HFF-Myc (cell line): ENCODE measurements at places on chromosomes 7 and 10.

DNA sequence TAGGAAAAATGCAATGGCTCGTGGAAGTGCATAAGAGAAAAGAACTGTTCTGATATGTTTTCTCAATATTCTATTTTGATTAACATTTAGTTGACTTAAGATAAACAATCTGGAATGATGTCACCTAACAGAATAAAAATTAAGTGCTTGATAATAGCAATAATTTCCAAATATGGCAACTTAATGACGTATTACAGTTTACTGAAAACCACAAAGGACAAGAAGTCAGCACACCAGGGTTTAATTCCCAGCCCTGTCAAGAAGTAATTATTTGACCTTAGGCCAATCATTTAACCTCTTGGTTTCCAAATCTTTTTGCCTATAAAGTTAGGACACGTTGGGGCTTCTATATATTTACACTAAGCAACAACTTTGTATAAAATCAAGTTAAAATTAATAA, 95.7 kb downstream of the CABCOCO1 start:
- no peak for DNase-seq

DNA sequence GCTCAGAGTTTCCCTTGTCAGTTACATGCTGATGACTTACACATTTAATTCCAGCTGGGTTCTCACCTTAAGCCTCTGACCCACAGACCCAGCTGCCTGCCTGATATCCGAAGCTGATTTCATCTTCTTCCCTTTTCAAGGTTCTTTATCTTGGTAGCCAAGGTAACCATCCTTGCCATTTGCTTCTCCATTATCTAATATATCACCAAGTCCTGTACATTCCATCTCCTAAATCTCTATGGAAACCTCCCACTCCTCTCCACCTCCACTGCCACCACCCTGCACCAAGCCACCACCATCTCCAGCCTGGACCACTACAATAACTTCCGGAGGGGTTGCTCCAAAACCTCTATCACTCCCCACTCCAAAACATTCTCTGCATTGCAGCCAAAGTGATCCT, 19.9 kb downstream of the SCRN1 start:
- no peak for DNase-seq

GRCh38 chr7:37069336-37069735, 345.0 kb upstream of the AOAH start:
- no peak for DNase-seq

DNA sequence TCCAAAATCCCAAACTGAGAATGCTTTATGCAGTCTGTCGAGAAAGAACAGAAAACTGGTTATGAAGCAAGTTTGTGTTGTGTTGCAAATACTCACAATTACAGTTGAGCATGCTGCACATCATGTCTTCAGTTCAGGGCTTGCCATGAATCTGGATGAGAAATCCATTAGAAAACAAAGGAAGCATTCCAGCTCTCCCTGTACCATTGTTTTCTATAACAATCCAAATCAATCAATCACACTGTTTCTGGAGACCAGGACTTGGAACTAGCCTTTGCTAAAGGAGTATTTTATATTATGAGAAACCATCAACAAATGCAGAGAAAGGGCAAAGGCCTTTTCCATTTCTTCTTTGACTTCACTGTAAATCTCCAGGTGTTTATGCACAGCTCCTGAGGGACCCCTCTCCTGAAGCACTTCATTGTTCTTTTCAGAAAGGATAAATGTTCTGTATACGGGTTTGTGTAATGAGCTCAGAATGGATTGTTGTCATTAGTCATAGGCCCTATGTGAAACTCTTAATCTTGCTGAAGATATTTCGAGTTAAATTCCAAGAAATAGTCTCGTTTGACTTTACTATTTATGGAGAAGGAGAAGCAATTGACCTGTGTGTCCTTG, 364.7 kb upstream of the POM121L12 start:
- no peak for DNase-seq

GRCh38 chr7:124399941-124400340, 365.7 kb downstream of the GPR37 start:
- DNase-seq: no peak

- DNase-seq: no peak
Measured at GRCh38 chr7:95646350-95646749, 50.0 kb upstream of the PDK4 start.

- no peak for DNase-seq
Measured at GRCh38 chr10:125415006-125415633, 254.8 kb upstream of the CTBP2 start.

DNA sequence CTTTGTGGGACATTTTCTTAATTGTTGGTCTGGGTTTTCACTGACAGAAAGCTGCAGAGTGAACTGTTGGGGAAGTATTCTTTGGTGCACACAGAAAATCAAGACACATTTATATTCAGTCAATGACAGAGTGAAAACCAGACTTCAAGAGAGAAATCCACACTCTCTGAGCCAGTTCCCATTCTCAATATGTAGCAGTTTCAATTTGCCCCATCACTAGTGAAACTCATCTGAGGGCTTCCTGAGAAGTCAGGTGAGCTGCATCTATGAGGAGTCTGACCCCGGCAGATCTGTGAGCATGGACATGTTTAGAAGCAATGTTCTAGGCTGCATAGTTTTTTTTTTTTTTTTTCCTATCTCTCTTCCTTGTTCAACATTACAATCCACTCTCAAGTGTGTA, 163.7 kb upstream of the AHR start:
- DNase-seq: no peak

GRCh38 chr7:34900891-34901513, 136.3 kb downstream of the DPY19L1 start:
- DNase-seq: no peak

DNA sequence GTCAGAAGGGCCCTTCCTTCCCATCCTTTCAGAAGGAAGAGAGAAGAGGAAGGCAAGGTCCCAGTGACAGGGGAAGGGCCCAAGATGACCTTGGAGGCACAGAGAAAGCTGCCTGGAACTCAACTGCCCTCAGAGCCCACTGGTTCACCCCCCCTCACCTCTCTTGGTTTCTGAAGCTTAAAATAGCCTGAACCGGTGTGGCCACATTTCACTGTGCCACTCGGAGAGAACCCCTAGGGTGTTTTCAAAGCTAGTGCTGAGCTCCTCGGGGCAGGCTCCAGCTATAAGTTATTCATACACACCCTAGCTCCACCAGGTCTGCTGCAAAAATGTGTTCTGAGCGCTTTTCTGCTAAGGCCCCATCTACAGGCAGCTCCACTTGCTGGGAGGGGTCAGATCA, 60.9 kb upstream of the ADRB1 start:
- DNase-seq: no peak

DNA sequence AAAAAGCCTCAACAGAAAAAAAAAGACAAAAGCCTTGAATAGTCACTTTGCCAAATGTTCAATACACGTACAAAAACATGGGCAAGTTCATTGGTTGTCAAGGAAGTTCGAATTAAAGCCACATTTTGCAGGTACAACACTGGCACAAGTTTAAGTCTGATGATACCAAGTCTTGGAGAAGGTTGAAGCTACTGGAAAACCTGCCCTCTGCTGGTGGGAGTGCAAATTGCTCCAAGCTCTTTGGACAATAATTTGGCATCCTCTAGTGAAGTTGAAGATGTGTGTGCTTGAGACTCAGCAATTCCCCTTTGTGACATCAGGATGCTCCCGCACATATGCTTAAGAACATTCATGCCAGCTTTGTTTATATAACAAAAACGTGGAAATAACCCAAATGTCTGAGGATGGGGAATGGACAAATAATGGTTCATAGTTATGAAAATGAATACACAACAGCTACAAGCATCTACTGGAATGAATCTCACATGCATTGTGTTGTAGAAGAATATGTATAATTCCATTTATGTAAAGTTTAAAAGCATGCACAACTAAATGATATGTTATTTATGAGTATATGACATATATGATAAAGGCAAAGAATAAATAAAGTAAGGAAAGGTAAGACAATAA, 120.0 kb upstream of the PLPP4 start:
- DNase-seq: peak; percentile 14

GRCh38 chr10:17234431-17234945, 6.4 kb downstream of the VIM start:
- DNase-seq: no peak

DNA sequence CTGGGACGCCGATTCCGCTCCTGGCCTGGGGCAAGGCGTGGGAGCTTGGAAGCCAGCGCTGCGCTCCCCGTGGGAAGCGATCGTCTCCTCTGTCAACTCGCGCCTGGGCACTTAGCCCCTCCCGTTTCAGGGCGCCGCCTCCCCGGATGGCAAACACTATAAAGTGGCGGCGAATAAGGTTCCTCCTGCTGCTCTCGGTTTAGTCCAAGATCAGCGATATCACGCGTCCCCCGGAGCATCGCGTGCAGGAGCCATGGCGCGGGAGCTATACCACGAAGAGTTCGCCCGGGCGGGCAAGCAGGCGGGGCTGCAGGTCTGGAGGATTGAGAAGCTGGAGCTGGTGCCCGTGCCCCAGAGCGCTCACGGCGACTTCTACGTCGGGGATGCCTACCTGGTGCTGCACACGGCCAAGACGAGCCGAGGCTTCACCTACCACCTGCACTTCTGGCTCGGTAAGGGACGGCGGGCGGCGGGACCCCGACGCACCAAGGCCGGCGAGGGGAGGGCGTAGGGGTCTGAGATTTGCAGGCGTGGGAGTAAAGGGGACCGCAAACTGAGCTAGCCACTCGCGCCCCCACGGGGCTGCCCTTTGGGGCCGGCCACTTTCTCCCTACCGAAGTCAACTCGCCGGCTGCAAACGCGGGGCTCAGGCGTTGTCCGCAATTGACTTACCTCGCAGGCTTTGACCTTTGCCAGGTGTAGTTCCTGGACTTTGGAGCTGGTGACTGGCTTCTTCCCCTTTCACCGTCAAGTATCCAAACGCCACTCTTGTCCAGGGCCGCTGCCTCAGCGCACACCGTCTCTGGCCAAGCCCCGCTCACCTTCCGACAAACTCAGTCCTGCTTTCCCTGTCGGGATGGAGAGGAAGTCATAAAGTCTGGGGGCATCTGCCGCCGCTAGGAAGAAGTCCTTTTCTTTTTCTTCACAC, at the start of gene SCIN:
Gene SCIN (plus strand): TSS at position 187 of the 928 bp plus-strand sequence. CDS start 67 bp downstream, at position 254.
- no peak for DNase-seq

DNA sequence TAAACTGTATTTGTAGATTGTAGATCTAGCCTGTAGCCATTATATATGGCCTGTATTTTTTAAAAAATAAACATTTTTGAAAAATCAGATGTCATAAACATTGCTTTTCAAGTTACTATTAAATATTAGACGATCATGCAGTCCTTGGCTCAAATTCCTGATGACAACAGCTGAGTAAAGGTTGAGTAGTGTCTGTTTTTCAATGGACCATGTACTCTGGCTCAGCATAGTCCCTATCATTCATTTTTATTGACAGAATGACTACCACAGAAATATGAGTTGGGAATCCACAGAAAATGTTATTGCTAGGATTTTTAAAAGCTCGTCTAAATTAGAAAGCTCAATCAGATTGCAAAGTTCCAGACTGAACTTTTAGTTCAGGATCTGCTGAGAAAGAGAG, 145.4 kb downstream of the SORCS1 start:
- DNase-seq: no peak

- no peak for DNase-seq
Measured at GRCh38 chr7:34723866-34724490, 66.0 kb downstream of the NPSR1 start.

DNA sequence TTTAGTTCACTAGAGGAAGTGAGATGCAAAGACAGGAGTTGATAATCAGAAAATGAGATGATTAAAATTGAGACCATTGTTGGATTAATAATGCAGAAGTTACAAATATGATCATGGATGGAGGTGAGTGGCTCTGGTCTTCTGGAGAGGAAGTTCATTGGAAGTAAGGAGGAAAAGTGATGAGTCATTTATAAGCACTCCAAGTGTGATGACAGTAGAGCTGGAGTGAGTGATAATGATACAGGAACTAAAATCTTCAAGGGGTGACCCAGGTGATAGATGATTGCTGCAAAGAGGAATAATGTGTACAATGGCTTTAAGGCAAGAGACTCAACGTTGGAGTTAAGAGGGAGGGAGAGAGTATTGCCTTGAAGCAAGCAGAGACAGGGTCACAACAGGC, 20.7 kb downstream of the ZNF32 start:
- no peak for DNase-seq

- DNase-seq: no peak
Measured at GRCh38 chr7:38548605-38549004, 82.6 kb downstream of the AMPH start.

DNA sequence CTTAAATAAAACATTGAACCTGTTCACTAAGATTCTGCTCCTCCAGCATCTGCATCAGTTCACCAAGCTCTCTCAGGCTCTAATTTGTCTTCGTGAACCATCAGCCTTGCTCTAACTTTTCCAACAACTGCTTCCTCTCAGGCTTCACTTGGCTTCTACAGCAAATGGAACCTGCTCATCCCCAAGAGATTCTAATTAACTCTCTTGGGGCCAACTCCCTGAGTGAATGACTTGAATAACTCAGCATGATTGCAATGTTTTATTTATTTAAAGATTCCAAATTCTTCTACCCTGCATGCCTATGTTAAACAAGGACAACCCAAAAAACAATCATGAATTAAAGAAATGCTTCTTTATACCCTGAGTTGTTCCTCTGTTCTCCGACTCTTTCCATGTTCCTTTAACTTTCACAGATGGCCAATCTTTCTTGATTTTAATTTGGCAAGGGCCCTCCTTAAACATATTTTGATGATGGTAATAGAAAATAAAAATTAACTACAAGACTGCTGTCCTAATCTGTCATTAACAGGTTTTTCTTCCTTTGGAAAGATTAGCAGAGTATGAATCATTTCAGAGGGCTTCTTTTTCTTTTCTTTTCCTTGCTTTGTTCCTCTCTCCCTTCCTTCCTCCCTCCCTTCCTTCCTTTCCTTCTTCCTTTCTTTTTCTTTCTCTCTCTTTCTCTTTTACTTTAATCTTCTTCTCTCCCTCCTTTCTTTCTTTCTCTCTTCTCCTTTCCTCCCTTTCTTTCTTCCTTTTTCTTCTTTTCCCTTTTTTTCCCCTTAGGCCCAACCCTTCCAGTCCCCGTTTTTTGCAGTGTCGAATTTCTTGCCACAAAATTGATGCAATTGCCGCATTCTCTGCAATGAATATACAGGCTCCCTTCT, 195.0 kb upstream of the RHOBTB1 start:
- DNase-seq: no peak

GRCh38 chr10:75540357-75540966, 109.0 kb downstream of the LRMDA start:
- no peak for DNase-seq

DNA sequence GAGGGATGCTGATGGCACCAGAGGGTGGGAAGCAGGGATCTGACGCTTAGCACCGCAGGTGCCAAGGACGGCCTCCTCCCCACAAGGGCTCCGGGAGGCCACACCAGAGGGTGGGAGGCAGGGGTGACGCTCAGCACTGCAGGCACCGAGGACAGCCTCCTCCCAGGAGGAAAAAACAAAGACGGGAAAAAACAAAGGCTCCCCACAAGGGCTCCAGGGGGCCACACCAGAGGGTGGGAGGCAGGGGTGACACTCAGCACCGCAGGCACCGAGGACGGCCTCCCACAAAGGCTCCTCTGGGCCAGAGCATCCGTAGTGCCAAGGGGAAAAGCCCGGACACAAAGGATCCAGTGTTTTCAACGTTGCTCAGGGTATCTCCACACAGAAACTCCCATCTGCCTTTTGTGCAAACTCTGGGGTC, 25.6 kb downstream of the DIP2C start:
- DNase-seq: no peak

- no peak for DNase-seq
Measured at GRCh38 chr10:114350751-114351150, 53.6 kb downstream of the AFAP1L2 start.
